ENCODE measurements at places on chromosomes 13 and 19. TPM values are rescaled to one million over a fixed set of nuclear protein-coding genes. Genes with fewer than 3 reads are reported as not detected.

LSR gene
- 60.0 TPM for polyA plus RNA-seq

CBLC gene
- 4.0 TPM for polyA plus RNA-seq

IRGC gene
- polyA plus RNA-seq: not detected

MEIS3 gene
- 3.8 TPM for polyA plus RNA-seq

DIAPH3 gene
- 0.35 TPM for polyA plus RNA-seq

CD37 gene
- 37.2 TPM for polyA plus RNA-seq

EFNB2 gene
- 19.8 TPM for polyA plus RNA-seq

HMGB1 gene
- polyA plus RNA-seq: 374 TPM

ZNF681 gene
- 0.81 TPM for polyA plus RNA-seq

ZNF610 gene
- 1.3 TPM for polyA plus RNA-seq

PDE4C gene
- 4.8 TPM for polyA plus RNA-seq

GRIN2D gene
- polyA plus RNA-seq: 0.32 TPM

PLPP2 gene
- polyA plus RNA-seq: 35.6 TPM

CLEC17A gene
- polyA plus RNA-seq: 0.08 TPM

IGFL2 gene
- polyA plus RNA-seq: not detected

ZNF155 gene
- 4.7 TPM for polyA plus RNA-seq

ACP7 gene
- not detected for polyA plus RNA-seq

NANOS3 gene
- 0.81 TPM for polyA plus RNA-seq

NLRP11 gene
- not detected for polyA plus RNA-seq

TMC4 gene
- 26.9 TPM for polyA plus RNA-seq

SELENOV gene
- polyA plus RNA-seq: not detected

LILRA5 gene
- 11.2 TPM for polyA plus RNA-seq

LRRC8E gene
- polyA plus RNA-seq: 4.6 TPM

NLRP4 gene
- polyA plus RNA-seq: not detected

ACTMAP gene
- 6.8 TPM for polyA plus RNA-seq

CCDC70 gene
- polyA plus RNA-seq: not detected

TINCR gene
- 1.0 TPM for polyA plus RNA-seq

CD22 gene
- polyA plus RNA-seq: 4.7 TPM

ZNF460 gene
- polyA plus RNA-seq: 1.2 TPM

N4BP2L2 gene
- 41.1 TPM for polyA plus RNA-seq

ZNF614 gene
- polyA plus RNA-seq: 3.0 TPM

ERICH4 gene
- 0.16 TPM for polyA plus RNA-seq

SUPT20H gene
- 28.3 TPM for polyA plus RNA-seq

ZNF726 gene
- polyA plus RNA-seq: 3.4 TPM

NLRP9 gene
- polyA plus RNA-seq: not detected

KLK3 gene
- not detected for polyA plus RNA-seq

CRX gene
- not detected for polyA plus RNA-seq

SHD gene
- not detected for polyA plus RNA-seq

RASIP1 gene
- 37.9 TPM for polyA plus RNA-seq

KLK14 gene
- polyA plus RNA-seq: 1.3 TPM

Measured in lung (tissue), 17 donors.